ENCODE measurements at places on chromosomes 4 and X. TPM values are rescaled to one million over a fixed set of nuclear protein-coding genes. Genes with fewer than 3 reads are reported as not detected.

Gene RNF128
- not detected for total RNA-seq

Gene TRIM60
- total RNA-seq: not detected

DNA sequence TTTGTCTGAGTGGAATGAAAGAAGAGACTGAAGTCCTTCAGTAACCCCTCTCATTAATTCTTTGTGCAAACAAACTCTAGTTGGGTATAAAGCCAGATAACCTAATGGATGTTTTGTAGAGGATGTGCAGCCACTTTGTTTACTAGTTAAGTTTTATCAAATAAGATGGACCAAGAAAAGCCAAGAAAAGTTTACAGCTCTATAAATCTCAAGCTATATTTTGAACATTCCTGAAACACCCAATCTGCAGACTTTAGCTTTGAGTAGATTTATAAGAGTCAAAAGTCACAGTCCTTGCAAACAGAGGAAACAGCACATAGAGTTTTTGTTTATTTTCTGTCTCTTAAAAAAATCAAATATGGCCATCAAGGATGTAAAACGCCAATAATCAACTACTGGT is 452.9 kb downstream of the SPRY1 start:
- no peak for DNase-seq

Gene QRFPR
- 0.71 TPM for total RNA-seq

DNA sequence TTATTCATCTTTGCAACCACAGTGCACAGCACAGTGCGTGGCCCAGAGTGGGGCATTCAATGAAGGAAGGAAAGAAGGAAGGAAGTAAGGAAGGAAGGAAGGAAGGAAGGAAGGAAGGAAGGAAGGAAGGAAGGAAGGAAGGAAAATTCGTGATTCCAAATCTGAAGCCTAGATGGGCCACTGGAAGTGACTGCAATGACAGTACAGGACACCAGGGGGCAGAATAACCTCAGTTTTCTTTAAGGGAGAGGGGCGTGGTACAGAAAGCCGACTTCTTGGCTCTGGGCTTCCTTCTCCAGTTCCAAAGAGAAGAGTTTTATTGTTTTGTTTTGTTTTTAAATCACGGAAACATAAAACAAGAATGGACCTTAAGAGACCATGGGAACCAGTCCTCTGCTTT is 47.8 kb downstream of the APLN start:
- no peak for DNase-seq

DNA sequence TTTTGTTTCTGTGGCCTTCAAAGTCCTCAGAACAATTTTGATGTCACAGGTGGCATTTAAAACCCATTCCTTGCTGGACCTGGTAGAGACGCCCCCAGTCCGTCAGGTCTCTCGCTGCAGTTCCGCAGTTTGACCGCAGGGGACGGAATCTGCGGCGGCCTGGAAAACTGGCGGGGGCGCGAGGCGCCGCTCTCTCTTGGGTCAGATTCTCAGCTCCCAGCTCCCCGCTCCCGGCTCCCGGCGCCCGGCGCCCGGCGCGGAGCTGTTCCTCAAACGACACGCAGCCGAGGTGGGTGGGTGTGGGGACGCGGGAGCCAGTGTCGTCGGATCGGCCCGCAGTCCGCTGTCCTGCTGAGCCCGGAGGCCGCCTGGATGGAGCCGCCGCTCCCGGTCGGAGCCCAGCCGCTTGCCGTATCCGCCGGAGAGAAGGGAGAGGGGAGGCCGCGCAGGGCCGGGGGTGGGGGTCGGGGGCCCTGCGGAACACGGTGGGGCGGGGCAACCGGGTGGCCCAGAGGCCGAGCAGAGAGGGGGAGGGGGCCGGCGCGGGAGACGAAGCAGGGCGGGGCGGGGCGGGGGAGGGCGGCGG is at the start of gene OCRL:
TSS of gene OCRL (plus strand) at position 192 of the 586 bp plus-strand sequence. CDS start at position 373, 181 bp downstream.
- peak; percentile 90 for DNase-seq

DNA sequence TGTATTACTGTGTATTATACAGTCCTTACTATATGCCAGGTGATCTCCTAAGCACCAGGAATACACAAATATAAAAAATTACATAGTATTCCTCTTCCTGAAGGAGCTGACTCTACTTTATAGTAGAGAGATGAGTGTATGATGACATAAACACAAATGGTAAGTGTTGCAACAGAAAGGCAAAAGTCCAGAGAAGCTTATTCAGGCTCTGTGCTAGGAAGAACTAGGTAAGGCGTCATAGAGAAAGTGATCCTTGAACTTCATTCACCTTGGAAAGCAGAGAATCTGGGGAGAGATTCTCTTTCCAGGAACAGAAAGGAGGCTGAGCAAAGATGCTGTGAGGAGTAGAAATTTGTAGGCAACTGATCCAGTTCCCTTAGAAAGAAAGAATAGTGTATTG is 115.0 kb upstream of the KCNIP4 start:
- no peak for DNase-seq

- DNase-seq: no peak
Measured at GRCh38 chr4:40750461-40751258, 905 bp downstream of the NSUN7 start.

DNA sequence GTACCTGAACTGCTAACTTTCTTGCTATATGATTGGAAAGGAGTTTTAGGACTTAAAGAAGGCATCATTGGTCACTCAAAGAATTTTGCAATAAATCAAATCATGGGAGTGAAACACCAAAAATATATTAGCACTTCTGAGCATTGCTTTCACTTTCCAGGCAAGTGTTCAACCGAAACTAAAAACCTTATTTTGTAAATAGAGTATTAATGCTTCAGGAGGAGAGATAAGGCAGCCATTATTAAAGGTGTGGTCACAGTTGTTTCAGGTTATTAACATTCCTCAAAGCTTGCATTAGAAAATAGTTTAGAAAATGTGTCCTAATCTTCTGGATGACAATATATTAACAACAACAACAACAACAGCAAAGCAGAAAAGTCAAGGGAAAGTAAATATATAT is 92.3 kb upstream of the TLL1 start:
- DNase-seq: no peak

DNA sequence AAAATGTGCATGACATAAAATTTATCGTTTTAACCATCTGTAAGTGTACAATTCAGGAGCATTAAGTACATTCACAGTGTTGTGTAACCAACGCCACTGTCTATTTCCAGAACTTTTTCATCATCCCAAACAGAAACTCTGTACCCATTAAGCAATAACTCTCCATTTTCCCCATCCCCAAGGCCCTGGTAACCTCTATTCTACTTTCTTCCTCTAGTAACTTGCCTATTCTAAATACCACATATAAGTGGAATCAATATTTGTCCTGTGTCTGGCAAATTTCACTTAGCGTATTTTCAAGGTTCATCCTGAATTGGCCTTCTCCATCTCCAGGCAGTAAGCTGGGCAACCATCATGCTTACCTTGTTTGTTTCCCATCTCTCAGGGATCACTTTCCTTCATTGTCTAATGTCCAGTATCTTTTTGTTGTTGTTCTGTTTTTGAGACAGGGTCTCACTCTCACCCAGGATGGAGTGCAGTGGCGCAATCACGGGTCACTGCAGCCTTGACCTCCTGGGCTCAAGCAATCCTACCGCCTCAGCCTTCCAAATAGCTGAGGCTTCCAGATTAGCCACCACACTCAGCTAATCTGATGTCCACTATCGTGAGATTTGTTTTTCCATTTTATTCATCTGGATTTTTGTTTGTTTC is 17.7 kb upstream of the GRIPAP1 start:
- no peak for DNase-seq

DNA sequence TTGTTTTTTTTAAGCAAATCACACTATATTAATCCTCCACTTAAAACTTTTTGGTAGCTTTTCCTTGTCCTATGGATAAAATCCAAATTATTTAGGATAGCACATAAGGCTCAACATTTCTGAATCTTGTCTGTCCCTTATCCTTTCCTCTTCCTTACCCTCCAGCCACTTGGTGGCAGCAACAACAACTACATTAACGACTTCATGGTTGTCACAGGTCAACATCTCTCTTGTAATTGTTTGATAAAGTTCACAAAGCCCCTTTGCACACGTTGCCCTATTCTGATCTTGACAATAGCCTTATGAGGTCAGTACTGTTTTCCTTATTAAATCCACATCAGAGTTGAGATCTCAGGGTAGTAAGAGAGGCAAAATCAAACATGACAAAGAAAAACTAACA is 269.0 kb upstream of the PABPC4L start:
- no peak for DNase-seq

- DNase-seq: no peak
Measured at GRCh38 chr4:8008391-8008790, 68.7 kb upstream of the AFAP1 start.
